Sciatic nerve (tissue), 2 donors: ENCODE measurements at places on chromosomes 3 and 15.
A peak's percentile ranks its signal among the peaks of the same experiment; 100 is the strongest.

DNA sequence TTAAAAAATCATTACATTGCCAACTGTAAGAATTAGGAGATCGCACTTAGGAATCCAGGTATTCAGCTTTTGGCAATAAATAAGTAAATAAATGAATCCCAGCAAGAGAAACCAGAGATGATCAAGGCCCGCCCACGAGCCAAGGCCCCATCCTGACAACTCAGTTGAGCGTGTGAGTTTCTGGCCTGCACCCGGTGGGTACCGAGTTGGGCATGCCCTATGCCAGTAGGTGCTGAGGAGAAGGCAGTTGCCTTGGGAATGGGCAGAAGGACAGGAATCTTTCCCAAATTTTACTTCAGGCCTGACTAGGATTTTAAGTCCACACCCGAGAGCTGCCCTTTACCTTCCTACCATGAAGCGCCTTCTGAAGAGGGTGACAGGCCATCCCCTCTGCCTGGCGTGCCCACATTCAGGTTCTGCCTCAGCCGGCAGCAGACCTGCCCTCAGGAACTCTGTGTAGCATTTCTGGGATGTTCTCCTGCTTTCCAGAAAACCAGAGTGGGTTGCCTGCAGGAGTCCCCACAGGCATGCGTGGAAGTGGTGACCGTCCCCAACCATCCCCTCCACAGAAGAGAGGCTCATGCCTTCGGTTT is 99.3 kb upstream of the ALDH1A3 start:
- no peak for DNase-seq

GRCh38 chr3:171356251-171356650 is 104.0 kb downstream of the TNIK start:
- DNase-seq = no peak

GRCh38 chr3:124522082-124522625 is 208.1 kb upstream of the UMPS start:
- DNase-seq = no peak

GRCh38 chr3:15681668-15682067 is 80.1 kb downstream of the BTD start:
- DNase-seq = no peak

DNA sequence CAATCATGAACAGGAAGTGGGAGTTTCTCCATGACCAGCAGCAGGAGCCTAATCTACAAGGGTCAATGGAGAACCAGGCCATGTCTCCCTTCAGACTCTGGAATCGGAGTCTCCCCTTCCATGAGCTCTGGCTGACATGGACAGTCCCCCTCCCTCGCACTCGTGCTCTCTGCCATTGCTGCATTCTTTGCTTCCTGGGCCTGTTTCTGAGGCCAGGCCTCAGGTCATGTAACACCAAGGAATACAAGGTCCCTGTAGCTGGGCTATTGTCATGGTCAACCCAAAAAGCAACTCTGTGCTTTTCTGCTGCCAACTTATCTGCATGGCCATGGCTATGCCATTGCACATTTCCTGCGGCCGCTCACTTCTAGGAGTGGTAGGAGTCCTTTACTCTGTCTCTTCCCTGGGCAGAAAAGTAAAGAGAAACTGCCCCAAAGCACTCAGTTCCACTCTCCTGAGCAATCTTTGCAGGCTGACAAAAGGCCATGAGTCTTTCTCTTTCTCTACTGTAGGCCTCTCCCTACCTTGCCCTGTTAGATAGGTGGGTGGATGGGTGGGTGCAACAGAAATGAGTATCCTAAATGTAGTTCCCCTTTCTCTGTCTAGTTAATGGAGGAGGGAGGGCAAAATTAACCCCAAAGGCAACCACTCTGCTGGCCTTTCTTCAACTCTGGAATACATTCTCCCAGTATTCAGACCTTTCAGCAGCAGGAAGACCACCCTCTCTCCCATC is 40.8 kb upstream of the PROK2 start:
- DNase-seq = no peak

GRCh38 chr3:104696470-104696869 is 670.2 kb upstream of the ALCAM start:
- no peak for DNase-seq

DNA sequence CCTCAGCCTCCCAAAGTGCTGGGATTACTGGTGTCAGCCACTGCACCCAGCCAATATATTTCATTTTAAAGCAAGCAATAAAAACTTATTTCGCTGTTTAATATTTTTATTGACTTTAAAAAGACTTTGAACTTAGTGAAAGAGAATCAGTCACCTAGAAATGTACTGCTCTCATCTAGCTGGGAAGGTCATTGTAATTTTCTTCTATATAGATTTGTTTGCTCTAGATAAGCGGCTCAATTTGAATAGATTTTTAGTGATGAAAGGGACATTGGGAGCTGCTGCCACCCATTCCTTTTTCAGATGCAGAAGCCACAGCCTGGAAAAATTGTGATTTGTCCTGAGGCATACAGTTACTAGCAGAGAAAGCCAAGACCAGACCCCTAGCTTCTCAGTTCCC is 40.1 kb downstream of the CAPN7 start:
- DNase-seq = no peak

DNA sequence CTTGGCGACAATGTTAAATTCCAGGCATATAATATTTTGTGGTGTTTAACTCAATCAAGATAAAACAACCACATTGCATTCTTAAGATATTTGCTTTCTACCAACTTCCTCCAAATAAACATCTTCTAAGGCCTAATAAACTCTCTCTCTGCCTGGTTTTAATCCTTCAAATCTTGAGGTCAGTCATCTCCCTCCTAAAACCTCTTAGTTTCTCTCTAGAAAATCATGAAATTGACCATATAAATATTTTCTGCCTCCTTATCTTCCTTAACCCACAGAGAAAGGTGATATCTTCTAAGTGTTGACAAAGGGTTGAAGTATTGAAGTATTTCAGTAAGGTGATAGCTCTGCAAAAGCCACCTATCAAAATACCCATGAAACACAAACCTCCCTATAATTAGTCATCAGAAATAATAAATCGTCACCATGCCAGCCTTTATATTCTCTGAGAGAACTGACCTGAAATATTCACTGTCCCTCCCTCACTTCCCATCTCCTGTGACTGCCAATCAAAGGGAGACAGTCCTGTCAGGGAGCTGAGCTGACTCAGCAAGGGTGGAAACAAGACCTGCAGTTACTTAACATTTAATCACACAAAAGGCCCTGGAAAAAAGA is 1261.1 kb downstream of the ROBO1 start:
- DNase-seq = no peak

DNA sequence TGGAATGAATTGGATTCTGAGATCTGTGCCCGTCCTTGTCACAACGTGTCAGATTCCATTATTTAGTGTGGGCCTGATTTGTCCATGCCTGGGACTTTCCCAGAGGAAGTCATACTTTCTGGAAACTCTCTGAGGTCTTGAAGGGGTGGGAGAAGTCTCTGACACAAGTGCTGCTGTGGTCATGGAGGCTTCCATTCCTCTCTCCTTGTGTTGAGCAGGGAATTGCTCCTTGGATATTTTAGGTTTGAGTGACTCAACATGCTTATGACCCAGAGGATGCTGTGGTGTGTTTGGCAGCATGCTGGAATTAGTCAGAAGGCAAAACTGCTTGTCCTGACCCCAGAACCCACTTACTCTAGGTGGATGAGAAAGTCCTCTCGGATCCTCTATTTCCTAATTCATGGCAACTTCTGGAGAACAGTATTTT is 132.1 kb downstream of the LPP start:
- DNase-seq = no peak

- no peak for DNase-seq
These were observed 10.6 kb downstream of the SETMAR start for GRCh38 chr3:4313606-4314293.

DNA sequence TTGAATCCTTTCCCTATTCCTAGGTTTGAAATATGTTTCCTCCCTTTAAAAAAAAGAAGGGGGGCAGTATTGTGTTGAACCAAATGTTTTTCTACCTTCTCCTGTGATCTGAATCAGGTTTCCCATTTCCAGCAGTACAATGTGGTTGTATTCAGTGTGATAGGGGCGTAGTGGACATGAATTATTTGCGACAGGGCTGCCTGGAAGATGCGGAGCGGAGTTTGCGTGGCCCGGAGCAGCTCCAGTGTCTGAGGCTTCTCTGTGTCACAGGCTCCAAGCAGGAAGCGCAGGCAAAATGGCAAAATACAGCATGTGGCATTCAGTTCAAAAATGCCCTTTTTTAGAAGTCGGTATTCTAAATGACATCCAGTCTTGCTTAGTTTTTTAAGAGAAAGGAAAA is 154.4 kb downstream of the PGPEP1L start:
- DNase-seq = peak; percentile 91

GRCh38 chr3:150721285-150722130 is 17.8 kb upstream of the ERICH6 start:
- DNase-seq = no peak

DNA sequence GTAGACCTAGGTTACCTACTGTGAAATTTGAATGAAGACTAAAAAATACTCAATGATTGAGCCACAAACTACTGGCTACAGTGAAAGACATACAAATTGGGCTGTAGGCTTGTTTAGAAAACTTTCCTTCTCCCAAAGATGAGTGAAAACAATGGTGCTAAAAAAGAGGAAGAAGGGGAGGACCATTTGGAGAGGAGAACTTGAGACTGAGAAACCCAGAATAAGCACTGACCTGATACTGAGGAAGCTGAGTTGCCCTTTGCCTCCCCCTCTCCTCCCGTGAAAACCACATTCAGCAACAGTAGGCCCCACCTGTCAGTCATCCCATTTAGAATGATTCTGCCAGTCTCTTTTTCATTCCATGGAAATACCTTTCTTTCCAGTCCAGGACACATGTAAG is 484.0 kb upstream of the TGFBR2 start:
- DNase-seq = no peak

GRCh38 chr15:89088605-89089315 is 504 bp downstream of the ABHD2 start:
- peak; percentile 68 for DNase-seq

- no peak for DNase-seq
These were observed 12.8 kb downstream of the ATRIP start for GRCh38 chr3:48459331-48459730.

GRCh38 chr15:59332009-59332408 is 40.7 kb downstream of the MYO1E start:
- no peak for DNase-seq
